Stimulated activated CD8-positive, alpha-beta memory T cell treated with anti-CD3 and anti-CD28 coated beads, Interleukin-15, amount 100 ng/mL, for 1 hour (primary cell): ENCODE measurements at places on chromosomes 16 and 17.

DNA sequence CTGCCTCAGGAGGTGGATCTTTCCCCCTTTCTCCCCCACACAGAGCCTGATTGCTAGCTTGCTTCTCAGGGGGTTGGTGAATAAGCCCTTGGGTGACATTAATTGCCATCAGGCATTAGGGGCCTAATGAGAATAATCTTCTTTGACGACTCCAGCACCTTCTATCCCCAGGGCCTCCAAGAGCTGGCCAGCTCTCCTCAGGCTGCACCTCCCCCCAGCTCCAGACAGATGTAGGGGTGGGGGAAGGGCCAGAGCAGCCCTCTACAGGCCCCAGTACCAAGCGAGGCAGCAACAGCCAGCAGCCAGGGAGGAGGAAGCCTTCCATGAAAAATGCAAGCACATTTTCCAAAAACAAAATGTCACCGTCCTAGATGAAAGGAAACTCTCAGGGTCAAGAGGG, 1.4 kb upstream of the TMEM132E start:
- no peak for DNase-seq

DNA sequence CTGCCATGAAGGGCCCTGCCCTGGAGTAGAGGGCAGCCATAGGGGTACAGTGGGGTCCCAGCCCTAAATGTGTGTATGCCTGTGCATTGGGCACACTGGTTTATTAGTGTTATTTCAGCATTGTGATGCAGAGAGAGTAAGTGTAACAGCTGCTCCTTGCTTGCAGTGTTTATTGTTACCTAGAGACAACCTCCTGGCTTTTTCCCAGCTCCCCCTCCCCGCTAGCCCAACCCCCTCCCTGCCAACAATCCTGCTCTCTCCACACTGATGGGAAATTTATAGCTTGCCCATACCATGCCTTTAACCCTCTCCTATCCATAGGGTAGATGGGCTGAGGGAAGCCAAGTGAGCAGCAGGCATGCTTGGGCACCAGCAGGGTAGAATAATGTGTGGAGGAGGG, 51.3 kb downstream of the NEUROD2 start:
- DNase-seq: no peak

DNA sequence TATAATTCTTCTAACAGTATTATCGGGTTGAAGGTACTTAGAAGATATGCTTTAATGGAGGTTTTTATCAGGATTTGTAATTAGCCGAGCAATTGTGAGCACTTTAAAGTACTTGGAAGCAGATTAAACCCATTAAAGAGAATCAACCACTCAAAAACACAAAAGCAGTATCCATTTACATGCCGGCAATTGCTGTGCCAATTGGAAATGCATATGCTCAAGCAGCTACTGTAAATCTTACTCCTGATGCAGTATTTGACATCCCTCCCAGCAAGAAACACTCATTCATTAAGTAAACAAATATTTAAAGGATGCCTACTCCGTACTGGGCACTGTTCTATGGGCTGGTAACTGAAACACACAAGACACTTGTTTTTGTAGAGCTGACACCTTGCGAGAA, 11.4 kb upstream of the CCL1 start:
- DNase-seq: no peak

- DNase-seq: no peak
These were observed 37.0 kb downstream of the RAI1 start for GRCh38 chr17:17718251-17718650.

DNA sequence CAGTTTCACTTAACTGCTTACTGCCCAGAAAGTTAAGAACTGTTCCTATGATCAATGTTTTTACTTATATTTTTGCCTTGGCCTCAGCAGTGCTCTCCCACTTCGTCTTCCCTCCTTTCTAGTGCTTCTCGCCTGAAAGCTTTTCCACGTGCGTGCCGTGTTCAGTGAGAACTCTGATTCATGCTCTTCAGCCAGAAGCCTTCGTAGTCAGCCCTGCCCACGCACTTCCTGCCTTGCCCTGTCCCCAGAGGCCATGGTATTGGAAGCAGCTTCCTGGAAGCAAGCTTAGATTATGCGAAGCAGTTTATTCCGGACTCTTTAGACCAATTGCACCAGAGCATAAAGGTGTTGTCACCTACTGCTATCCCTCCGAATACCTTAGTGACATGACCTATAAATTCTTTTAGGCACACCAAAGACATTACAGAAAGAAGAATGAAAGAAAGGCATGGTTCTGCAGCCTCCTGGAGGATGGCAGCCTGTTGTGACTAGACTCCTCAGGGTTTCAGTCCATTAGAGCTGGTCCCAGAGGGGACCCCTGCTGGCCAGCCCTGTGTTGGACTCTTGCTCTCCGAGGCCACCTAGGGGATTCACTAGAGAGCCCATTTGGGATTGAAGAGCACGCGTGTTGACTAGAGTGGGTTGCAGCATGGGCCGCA, 105.2 kb downstream of the RPTOR start:
- peak; percentile 20 for DNase-seq

DNA sequence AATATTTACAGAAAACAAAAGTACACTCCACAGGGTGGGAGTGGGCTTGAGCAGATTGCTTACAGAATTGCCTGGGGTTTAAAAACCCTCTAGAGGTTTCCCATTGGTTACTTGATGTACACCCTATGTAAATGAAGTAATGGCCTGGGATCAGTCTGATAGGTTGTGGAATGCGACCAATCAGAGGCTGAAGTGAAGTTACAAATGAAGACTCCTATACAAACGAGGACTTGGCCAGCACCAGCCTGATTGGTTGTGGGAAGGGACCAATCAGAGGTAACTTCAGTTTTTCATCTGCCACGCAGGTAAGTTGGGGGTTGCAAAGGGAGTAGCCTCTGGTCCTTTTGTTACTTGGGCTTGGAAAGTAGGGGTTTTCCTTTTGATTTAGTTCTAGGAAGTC, 8.8 kb downstream of the EEF2K start:
- DNase-seq: no peak

- DNase-seq: no peak
These were observed 171.6 kb downstream of the PRKCB start for GRCh38 chr16:24007391-24007790.

GRCh38 chr16:3461151-3461550, 17.7 kb downstream of the NAA60 start:
- peak; percentile 19 for DNase-seq
